Nephron progenitor cell (in vitro differentiated cells): ENCODE measurements at places on chromosomes 16 and 17.

DNA sequence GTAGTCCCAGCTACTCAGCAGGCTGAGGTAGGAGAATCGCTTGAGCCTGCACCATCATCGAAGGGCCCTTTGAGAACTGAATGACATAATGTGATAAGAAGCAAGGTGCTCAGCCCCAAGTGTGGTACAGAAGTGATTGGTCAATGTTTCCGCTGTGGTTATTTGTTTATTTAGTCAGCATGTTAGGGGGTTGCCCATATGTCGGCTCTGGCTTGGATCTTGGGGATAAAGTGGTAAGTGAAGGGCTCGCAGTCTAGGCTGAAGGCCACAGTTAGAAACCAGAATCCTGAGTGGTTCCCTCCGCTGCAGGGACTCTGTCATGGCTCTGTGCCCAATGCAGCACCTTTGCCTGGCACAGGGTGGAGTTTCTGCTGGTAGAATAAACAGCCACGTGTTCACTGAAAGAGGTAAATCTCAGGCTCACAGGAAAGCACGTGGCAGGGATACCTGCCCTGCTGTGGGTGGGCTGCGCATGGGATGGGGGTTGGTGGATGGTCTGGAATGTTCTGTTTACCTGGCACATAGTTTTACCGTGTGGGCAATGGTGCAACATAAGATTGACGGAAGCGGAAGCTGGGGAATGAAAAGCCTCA is 35.4 kb downstream of the SYT17 start:
- DNase-seq: no peak

GRCh38 chr16:63216696-63217423 is 1180.6 kb upstream of the CDH8 start:
- no peak for DNase-seq

DNA sequence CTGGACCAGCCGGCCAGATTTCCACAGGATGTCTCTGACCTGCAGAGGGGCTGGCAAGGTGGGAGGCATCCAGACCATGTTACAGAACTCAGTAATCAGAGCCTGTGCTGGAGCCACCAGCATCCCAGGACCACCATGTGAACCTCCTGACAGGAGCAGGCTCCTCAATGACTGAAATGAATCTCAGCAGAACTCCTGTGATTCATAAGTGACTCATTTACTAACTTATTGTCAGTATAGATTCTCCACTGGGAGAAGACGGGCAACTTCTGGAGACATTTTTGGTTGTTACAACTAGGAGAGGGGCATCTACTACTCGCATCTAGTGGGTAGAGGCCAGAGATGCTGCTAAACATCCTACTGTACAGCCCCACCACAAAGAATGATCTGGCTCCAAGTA is 3.1 kb upstream of the WWOX start:
- DNase-seq: no peak

- no peak for DNase-seq
Measured at GRCh38 chr17:4815043-4815675, 8.2 kb downstream of the PLD2 start.
